ENCODE measurements at places on chromosomes 2 and 18.

DNA sequence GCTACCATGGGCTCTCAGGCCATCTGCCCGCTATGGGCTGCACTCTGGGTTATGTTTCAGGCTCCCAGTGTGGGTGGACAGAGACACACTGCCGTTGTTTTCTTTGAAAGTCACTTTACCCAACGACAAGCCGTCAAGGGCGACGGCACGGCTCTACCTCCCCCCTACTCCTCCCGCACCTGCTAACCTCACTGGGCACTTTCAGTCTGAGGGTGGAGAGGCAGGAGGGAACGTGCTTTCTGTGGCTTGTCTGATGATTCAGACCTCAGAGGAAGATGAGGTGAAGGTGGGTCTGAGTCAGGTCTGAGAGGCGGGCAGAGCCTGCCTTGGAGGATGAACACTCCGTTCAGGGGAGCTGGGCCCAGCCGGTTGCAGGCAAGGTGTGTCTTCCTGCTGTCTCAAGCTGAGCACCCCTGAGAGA, 147.6 kb upstream of the HDAC4 start:
- DNase-seq: no peak

DNA sequence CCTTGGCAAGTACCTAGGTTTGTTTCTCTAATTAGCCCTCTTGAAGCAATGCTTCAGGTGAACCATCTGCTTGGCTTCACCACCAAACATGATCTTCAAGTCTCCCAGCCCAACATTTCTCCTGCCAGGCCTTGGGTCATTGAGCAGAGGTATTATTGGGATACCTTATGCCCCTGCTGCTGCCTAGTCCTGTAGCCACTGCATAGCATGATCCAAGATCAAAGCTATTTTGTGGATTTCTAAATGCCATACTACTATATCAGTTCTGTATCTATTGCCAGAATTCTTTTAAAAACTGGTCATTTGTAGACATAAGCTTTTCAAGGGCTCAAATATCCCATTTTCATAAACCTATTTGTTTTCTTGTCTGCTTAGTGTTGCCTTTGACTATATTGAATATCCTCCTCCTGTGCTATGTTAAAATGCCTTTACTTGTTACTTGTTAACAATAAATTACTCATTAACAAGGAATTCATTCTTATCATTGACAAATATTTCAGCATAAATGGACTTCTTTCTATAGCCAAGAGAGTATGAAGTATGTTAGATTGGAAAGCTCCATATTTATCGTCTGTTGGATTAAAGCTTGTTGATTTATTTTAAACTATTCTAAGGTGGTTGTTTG, 204.5 kb upstream of the RBBP8 start:
- no peak for DNase-seq

DNA sequence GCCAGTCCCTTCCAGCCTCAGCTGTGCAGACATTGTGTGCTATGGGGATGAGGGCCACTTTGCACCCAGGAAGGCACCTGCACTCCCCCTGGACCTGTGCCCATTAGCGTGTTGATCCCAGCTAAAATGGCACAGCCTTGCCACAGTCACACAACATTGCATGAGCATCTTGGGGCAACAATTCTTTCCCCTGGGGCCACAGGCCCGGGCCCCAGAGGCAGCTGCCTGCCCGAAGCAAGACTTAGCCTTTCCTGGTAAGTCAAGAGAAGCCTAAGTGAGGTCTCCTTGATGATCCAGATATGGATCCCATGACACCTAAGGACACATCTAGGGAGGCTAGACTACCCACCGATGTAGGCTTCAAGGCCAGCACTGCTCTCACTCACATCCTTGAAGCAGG, 202.1 kb downstream of the BCL11A start:
- no peak for DNase-seq

DNA sequence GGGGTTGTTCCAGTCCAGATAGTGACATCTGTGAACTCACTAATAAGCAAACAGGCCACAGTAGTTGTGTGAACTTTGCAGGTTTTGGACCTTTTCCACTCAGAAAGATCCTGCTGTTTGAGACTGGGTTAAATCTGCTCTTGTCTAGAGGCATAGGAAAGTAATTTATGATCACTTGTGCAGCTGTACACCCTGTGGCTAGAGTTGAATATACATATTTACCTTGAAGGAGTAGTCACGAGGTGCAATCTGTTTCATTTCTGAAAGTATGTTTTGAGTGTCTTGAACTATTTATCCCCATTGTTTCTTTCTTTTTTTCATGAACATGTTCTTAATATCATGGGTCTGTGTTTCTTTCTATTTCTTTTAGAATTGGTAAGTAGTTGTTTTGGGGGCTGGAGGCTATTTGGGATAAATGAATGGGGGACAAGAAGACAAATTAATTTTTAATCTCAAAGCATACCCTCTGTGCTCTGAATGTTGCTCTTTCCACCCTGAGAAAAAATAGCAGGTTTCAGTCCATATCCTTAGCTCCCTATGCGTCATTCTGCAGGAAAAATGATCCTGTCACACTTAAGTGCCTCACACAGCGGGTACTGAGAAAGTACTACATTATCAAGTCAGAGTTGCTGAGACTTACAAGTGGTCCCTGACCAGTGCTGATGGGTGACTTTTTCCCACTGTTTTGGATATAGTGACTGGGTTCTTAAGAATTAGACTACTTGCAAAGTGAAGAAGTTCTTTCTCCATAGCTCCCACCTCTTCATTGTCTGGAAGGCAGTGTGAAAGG, 28.2 kb downstream of the DCC start:
- no peak for DNase-seq

GRCh38 chr2:207662203-207662602, 37.0 kb upstream of the METTL21A start:
- DNase-seq: no peak

DNA sequence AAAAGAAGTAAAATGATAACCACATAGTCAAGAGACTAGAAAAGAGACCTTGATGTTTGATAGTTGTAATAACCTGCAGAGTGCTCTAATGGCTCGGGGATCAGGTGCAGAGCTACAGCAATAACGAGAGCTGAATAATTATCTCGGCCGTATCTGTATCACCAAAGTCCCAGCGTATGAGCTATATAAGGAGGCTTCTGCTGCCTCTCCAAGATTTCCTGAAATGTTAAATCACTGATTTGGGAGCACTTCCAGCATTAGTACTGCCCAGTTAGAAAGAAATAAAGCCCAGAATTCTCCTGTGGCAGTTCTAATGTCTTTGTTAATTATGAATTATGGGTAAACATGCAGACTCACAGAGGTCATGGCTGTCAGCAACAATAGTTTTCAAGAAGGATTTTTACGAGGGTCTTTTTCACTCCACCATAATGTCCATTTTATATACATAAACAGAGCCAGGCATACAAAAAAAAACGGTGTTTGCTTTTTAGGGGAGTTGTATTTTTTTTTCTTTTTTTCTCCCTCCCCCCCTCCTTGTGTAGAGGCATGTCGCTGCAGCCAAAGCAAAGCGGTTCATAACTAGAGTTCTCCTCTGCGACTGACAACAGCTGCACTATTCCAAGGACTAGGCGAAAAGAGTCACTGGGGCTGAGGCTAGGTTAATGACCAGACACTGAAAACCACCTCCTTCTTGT, 168.3 kb upstream of the VRK2 start:
- DNase-seq: no peak

- DNase-seq: no peak
These were observed 166.9 kb downstream of the MSH2 start for GRCh38 chr2:47569658-47570475.

DNA sequence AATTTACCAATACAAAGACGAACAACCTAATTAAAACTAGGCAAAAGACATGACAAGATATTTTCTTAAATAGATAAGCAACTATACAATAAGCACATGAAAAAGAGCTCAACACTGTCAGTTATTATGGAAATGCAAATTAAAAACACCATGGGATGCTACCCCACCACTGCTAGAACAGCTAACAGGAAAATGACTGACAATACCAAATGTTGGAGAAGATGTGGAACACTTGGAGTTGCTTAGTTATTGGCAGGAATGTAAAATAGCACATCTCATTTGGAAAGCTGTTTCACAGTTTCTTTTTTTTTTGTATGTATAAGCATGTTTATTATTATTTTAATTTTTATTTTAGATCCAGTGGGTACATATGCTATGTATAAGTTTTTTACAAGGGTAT, 84.4 kb downstream of the CYRIA start:
- DNase-seq: no peak

DNA sequence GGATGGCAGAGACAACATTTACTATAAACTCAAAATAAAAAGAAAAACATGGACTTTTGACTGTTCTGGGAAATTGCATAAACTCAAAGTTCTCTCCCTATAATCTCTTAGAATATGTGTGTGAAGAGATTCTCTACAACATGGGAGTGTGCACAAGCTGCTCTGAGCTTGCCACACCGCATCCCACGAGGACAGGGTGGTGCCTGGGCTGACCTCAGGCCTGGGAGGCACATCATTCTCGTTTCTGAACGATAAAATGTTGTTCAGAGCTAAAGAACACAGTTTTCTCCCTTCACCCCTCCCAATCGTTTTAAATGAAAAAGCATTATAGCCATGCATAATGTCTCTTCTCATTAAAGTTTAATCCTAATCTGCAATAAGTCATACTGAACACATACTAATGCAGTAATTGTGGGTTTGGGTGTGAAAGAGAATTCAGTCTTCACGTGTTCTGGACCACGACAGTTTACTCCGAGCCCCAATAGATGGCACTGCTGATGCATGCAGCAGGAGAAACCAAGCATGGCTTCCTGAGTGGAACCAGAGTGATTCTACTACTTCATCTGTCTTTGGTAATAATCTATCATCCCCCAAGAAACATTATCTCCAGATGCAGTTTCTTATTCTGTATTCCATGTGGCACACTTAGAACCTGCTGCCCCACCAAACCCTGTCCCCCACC, 46.9 kb upstream of the LAMA1 start:
- DNase-seq: no peak

DNA sequence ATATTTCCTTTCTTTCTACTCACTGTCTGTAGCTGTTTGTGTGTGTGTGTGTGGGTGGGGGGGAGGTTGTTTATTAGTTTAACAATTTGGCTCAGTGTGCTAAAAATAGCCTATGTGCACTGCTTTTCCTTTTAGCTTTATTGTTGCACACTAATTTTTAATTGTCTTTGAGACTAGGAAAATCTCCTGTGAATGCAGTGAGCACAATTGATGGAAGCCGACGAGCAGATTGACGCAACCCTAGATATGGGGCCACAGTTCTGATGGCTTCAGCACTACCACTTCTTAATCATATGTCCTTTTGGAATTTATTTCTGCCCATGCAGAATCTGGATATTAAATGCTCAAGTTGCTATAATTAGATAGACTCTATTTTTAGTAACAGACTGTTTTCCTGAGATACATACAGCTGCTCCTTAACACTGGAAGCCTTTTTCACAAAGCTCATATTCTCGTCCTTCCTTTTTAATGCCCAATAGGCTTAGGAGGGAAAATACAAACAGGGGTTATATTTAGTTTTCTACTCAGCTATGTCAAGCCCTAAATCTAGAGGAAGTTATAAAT, 109.1 kb downstream of the IRS1 start:
- DNase-seq: no peak
